Esophagus muscularis mucosa (tissue), 4 donors: ENCODE measurements at places on chromosomes 11 and 22. TPM values are rescaled to one million over a fixed set of nuclear protein-coding genes. Genes with fewer than 3 reads are reported as not detected.

- no peak overlapping the region for H3K27ac ChIP-seq
- DNase-seq, result no peak
- peaks cover 16% of the 10 kb centered on the region for H3K4me1 ChIP-seq
- H3K36me3 ChIP-seq, result no peaks in the 10 kb centered on the region
- H3K27me3 ChIP-seq, result no peaks in the 10 kb centered on the region
Measured at GRCh38 chr22:24697621-24698082, 76.9 kb downstream of the PIWIL3 start.

- H3K36me3 ChIP-seq, result no peaks in the 10 kb centered on the region
- no peaks in the 10 kb centered on the region for H3K27me3 ChIP-seq
- no peak overlapping the region for H3K4me3 ChIP-seq
- DNase-seq, result no peak
- no peak overlapping the region for H3K27ac ChIP-seq
- no peaks in the 10 kb centered on the region for H3K4me1 ChIP-seq
Measured at GRCh38 chr11:106379265-106379664, 301.8 kb downstream of the AASDHPPT start.

Gene FOLR1
- total RNA-seq, result not detected

Gene TNNT3
- total RNA-seq, result 6.0 TPM

Gene BAIAP2L2
- total RNA-seq, result 0.83 TPM

DNA sequence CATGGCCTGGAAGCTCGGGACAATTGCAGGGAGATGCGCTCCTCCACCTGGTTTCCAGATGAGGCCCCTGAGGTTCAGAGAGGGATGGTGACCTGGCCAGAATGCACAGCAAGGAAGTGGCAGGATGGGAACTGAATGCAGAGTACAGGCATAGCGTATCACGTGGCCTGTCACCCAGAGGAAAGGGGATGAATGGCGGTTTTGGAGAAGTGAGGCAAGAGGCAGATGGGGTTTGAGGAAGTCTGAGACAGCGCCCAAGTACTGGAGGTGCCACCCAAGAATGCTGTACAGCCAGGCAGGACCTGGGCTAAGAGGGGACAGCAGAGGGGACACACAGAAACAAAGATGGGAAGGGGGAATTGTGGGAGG is 4.9 kb downstream of the RAB3IL1 start:
- no peaks in the 10 kb centered on the region for H3K27me3 ChIP-seq
- H3K4me3 ChIP-seq, result no peak overlapping the region
- no peak for DNase-seq
- no peaks in the 10 kb centered on the region for H3K36me3 ChIP-seq
